ENCODE measurements at places on chromosomes 5 and 9.

GRCh38 chr5:4383518-4384198 lies 756.5 kb upstream of the ADAMTS16 start:
- DNase-seq = no peak

DNA sequence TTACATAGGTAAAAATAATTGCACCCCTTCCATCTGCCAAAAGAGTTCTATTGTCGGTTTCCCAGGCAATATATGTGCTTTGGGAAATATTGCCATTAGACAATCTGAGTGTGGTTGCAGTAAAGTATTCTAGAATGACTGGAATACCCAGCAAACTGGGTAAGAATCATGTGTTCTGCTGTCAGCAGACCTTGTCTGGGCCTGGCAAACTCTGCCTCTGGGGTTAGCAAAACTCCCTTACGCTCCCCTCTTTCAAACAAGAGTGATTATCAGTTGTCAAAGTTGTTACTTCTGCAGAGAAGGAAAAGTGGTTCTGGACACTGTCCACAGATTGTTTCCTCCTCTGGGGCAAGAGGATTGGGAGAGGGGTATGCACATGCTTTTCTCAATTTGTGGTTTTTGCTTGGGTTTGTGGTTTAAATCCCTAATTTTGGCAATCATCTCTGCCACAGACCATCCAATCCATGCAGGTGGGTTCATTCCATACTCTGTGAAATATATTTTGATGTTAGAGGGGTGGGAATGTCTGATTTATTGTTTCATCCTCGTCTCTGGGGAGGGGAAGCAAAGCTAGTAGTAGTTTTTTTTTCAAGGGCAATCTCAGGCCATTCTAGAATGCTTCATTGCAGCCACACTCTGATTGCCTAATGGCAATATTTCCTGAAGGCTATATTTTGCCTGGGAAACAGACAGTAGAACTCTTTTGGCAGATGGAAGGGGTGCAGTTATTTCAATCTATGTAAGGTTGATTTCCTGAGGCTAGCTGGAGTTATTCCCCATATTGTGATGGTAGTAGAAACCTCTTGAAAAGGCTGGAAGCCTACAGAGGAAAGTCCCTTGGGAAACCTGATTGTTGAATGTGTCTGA lies 24.0 kb upstream of the TNFSF15 start:
- DNase-seq = no peak

- DNase-seq = no peak
These were observed 24.6 kb downstream of the TTF1 start for GRCh38 chr9:132381966-132382541.

GRCh38 chr9:70534471-70534870 lies 120.0 kb upstream of the KLF9 start:
- DNase-seq = no peak

DNA sequence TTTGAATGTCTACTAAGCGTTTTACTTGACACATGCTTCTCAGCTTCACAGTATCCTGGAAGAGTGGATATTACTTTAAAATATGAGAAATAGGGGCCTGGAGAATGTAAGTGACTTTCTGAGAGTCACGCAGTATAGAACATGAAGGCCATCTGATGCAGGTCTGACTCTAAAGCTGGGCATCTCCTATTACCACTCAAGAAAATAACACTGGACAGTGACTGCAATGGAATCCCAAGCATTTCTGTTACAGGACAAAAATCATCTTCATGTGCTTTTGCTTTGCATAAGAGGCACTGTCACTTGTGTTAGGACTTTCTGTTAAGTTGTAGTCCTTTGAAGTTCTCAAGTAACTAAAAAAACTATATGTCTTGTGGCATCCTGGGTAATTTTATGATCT lies 335.5 kb downstream of the FBXL7 start:
- DNase-seq = no peak

DNA sequence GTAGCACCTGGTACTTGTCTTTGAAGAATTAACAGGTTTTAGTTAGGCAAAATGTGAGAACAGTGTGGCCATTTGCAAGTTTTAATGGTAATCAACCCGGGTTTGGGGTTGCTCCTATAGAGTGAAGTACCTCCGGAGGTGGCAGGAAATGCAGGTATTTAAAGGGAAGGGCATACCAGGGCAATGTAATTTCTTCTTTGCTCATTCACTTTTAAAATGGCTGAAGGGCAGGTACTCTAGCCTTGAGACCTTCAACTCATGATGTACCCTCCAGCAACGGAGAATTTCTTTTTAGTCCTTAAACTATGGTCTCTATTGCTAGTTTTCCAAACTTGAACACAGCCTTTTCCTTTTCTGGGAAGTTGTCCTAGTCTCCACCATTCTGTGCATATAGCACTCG lies 1.3 kb upstream of the HSPA4 start:
- DNase-seq = no peak

DNA sequence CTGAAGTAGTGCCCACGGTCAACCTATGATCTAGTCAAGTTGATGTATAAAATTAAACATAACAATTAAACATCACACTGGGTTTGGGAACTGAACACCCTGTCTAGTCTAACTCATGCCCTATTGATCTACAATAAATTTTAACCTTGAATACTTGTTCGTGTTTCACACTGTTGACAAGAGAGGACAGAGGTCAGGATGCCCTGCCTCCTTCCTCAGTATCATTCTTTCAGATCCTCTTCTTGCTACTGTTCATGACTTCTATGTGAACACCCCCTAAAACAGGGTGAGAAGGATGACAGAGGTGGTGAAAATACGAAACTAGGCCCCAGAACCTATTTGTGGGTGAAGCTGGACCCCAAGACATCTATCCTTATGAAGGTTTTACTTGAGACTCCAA lies 8.1 kb upstream of the MAT2B start:
- no peak for DNase-seq

GRCh38 chr9:130917168-130917960 lies 20.8 kb upstream of the QRFP start:
- no peak for DNase-seq

DNA sequence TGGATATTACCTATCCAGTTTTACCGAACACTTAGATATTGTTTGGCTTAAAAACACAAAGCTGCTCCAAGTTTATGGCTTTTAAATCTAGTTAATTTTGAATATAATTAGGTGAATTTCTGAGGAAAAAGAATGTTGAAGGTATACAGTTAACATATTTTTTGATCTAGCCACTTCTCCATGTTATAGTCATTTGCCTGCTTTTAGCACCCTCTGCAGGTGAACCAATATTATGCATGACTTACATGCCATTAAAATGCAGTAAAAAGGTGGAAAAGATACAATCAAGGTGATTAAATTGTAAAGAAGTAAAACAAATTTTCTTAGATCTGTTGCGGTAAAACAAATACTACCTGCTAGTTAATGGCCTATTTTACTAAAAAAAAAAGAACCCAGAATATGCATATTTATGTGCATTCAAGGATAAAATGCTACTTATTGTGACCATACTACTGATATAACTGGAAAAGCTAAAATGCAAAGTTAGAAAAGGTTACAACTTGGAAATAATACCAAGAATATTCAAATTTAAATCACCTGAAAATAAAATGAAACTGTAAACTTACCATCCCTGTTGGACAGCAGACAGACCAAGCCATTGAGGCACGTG lies 132.1 kb downstream of the AP3B1 start:
- peak; percentile 32 for DNase-seq

DNA sequence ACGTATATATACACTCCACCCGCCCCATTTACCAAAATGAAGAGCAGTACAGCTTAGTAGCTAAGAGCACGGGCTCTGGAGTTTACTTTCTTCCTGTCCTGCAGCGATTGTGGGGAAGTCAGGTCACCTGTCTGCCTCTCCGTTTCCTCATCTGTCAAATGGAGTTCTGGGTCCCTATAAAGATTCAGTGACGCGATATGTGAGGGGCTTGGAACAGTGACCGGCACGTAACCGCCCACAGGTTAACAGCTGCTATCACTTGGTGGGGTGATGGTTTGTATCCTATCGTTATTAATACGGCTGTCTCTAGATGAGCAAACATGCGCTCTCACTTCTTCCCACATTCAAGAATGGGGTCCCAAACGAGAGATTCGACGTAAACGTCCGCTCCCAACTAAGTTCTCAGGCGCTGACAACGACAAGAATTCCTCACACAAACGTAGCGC lies 426 bp downstream of the FAM114A2 start:
- peak; percentile 37 for DNase-seq
